ENCODE measurements at places on chromosomes 16 and 17.

DNA sequence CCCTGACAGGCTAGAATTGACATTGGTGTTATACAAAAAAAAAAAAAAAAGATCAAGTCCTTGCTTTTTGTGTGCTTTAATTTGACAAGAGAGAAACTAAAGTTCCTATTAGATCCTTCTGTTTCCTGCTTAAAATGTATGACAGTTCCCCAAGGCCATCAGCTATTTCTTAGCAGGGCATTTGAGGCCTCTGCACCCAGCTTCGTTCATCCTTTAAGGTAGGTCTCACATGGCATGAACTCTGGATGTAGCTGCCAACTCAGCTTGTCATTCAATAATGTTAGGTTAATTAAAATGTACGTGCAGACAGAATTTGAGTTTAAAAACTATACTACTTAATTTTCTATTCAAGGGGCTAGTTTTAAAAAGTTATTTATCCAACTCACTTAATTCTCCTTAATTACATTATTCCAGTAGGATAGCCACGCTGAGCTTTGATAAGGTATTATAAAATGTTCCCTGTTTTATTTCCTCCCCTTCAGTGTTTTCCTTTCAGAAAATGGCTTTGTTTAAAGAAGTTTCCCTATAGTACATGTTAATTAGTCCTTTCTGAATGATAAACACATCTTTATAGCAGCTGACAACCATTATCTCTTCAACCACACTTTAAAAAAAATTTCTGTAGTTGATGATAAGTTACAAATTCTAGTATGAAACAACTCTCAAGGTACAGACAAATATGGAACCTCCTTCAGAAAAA is 1.2 kb upstream of the RFFL start:
- DNase-seq = no peak

DNA sequence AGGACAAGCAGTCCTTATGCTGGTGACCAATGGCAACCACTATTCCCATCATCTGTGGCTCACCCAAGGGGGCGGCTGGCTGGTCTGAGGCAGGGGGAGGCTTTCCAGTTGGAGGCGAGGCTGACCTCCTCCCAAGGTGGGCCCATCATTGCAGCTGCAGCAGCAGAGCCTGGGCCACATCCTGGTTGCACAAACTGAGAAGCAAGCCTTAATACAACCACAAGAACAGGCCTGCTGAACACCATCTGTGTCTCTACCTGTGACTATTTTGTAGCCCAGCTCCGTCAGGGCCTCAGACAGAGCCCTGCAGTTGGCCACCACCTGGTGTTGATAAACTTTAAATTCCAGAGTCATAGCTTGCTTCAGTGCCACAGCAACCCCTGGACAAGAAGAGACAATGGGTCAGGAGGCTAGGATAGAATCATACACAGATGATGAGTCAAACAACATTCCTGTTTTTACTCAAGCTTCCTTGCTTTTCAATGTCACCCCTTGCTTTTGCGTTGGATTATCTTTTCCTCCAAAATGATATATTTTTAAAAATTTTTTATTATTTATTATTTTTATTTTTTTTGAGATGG is 17.9 kb downstream of the SMCR8 start:
- peak; percentile 25 for DNase-seq

DNA sequence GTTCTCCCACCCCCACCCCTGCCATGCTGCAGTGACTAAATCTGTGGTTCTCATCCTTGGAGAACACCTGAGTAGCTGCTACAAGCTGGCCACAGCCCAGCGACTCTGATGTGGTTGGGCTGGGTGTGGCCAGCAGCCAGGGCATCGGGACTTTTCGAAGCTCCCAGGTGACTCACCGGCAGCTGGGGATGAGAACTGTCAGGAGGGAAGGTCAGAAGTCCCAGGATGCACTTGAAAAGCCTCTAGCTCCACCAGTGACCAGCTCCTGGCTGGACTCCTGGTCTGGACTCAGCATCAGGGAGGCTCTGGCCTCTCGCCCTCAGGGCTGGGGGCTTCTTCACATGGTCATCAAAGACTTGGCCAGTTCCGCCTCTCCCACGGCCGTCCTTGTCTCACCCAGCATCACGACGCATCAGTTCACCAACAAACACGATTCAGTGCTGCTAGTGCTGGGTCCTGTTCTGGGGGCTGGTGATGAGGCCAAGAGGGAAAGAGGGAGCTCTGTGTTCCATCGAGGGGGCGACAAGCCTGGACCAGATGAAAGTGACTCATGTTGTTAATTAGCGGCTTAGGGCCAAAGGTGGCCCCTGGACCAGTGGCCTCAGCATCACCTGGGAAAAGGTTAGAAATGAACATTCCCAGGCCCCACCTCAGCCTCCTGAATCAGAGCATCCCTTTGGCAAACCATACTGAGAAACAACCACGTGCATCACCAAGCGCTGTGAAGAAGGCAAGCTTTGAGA is 3.9 kb upstream of the C17orf99 start:
- DNase-seq = peak; percentile 51

- no peak for DNase-seq
These were observed 5.7 kb downstream of the DUSP3 start for GRCh38 chr17:43772877-43773648.

GRCh38 chr16:76303637-76304314 is 26.6 kb downstream of the CNTNAP4 start:
- DNase-seq = no peak

DNA sequence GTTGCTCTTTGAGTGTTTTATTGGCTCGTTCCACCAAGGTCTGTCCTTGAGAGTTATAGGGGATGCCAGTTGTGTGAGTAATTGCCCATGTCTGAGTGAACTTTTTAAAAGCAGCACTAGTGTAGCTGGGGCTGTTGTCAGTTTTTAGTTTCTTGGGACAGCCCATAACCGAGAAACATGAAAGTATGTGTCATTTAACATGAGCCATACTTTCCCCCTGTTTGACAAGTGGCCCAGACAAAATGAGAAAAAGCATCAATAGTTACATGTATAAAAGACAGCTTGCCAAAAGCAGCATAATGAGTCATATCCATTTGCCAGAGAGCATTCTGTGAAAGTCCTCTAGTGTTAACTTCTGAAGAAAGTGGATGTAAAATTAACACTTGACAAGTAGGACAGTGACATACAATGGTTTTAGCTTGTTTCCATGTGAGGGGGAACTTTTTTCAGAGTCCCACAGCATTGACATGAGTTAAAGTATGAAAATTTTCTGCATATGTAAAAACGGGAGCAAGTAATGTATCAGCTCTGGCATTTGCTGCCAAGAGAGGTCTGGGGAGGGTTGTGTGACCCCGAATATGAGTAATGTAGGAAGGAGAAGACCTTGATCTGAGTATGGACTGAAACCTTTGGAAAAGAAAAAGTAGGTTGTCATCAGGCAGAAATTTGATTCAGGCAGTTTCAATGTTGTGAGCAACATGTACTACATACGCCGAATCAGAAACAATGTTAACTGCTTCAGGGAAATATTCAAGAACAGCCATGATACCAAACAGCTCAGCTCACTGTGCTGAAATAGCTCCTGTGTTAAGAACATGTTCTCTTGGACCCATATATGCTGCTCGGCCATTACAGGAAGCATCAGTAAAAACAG is 56.8 kb upstream of the ARL4D start:
- DNase-seq = peak; percentile 40

DNA sequence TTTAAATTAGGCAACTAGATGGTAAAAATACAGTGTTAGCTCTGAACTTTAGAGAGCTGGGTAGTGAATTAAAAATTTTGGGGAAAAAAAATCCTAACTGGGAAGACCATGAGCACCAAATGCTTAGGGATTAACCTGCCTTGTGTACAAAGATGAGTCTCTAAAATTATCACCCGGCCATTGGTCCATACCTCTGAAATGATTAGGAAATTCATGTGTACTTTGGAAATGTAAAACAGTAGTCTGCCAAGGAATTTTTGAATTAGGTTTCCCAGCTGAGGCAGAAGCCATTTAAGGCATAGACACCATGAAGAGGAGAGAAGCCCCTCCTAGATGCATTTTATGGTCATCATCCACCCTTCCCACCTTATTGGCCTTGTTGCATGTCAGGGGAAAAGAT is 670.5 kb upstream of the SALL1 start:
- DNase-seq = no peak

DNA sequence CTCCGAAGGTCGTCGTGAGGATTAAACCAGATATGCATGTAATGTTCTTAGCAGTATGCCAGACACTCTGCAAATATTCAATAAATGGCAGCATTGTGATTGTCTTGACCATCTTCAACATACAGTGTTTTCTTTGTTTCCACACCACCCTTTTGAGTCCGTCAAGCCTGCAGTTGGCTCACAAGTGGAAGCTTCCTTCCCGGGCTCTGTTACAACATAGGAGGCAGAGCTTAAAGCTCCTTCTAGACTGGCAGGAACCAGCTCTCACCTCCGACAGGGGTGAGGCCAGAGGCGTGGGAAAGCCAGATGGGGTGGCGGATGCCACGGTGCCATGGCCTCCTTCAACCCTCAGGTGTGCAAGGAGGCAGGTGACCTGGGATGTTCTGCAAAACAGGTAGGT is 138.3 kb downstream of the FOXL1 start:
- DNase-seq = no peak

GRCh38 chr17:3848229-3848835 is 2.3 kb upstream of the NCBP3 start:
- DNase-seq = no peak

DNA sequence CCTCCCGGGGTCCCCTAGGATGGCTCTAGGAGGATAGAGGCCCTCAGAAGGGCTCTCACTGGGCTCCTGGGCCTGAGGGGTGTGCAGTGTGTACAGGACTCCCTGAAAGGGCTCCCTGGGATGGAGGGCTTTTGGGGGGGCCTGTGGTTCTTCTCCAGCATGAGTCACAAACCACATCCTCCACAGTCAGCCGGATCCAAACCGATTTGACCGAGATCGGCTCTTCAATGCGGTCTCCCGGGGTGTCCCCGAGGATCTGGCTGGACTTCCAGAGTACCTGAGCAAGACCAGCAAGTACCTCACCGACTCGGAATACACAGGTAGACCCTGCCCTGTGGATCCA is 4.5 kb downstream of the TRPV2 start:
- peak; percentile 68 for DNase-seq

GRCh38 chr16:57137043-57137442 is 44.7 kb downstream of the CPNE2 start:
- DNase-seq = no peak

- no peak for DNase-seq
These were observed 49.0 kb upstream of the ZNF750 start for GRCh38 chr17:82888583-82889495.

- DNase-seq = no peak
These were observed at the start of gene IRF8 for GRCh38 chr16:85898521-85899442. Gene IRF8, plus strand, starts transcription at chr16:85899162. Its CDS starts 3,854 bp downstream, at chr16:85903016.

- DNase-seq = no peak
These were observed 129.4 kb upstream of the PLCG2 start for GRCh38 chr16:81649561-81650184.

GRCh38 chr16:51359141-51359955 is 208.3 kb upstream of the SALL1 start:
- no peak for DNase-seq

DNA sequence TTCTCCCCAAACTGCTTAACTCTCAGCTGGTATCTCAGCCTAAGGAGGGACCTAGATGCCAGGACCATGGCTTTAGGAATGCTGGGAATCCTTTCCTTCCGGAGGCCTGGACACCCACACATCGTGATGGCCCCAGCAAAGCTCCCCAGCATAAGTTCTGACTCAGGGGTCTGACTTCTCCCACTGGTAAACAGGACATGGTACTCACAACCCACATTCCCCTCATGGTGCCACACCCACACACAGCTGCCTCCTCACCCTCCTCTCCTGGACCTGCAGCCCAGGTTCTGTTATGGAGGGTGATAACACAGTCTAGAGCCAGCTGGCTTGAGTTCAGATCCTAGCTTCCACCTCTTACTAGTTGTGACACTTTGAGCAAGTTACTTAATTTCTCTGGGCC is 719 bp upstream of the RNF227 start:
- DNase-seq = peak; percentile 64

- DNase-seq = no peak
These were observed 61.8 kb downstream of the TUBD1 start for GRCh38 chr17:59830846-59831486.

GRCh38 chr16:69909760-69910159 is 41.4 kb upstream of the CLEC18A start:
- no peak for DNase-seq

DNA sequence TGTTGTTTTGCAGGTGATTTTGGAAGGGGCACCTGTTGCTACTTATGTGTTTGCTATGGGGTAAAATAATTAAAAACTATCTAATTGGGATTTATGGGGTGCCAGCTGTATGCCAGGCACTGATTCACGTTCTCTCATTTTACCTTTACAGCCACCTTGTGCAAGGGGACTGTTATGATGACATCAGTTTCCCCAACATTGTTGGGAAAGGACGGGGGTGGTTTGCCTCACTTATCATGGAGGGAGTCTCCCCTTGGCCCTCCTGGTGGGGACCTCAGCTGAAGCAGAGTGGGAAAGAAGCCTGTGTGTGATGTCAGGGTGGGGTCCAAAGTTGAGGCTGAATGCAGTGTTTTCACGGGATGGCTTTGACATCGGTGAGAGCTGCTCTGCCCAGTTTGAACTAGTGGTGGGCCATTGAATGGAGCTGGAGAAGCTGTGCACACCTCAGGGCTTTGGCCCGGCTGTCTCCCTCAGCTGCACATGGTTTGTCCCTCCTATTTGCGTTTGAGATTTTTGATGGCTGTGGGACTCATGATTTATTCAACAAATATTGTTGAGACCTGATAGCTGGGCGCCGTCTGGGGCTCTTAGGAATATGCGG is 36.1 kb downstream of the CMIP start:
- DNase-seq = no peak

GRCh38 chr17:33234930-33235685 is 58.0 kb downstream of the ASIC2 start:
- DNase-seq = peak; percentile 45

- no peak for DNase-seq
These were observed 73.2 kb upstream of the CDH5 start for GRCh38 chr16:66293207-66293735.

- DNase-seq = peak; percentile 99
These were observed 29.9 kb downstream of the MIS12 start for GRCh38 chr17:5516060-5516792.

DNA sequence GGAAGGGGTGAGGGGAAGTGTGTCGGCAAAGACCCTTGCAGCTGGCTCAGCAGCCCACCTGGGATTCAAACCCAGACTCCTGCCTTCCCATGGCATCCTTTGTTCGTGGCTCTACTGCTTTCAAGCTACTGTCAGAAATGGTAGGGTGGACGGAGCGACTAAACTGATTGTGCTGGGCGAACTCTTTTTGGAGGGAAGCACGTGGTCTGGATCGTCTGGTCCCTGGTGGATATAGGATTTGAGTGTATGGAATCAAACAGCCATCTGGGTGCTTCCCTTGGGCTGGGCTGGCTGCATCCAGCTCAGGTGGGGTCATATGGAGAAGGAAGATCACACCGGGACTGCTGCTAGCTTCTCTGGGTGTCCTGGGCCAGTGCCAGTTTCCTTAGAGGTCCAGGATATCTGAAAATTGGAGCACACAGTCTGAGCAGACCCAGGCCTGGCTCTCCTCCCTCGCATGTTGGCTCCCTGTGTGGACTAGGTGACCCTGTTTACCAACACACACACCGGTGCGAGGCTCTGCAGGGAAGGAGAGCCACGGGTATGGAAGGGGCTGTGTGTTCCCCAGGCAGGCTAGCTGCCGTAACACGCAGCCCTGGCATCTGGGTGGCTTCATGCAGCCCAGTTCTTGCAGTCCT is 8.6 kb downstream of the CMIP start:
- no peak for DNase-seq

GRCh38 chr17:66942451-66943264 is 21.8 kb upstream of the CACNG4 start:
- DNase-seq = no peak
